WTC11 (cell line): ENCODE measurements at places on chromosomes 1 and 21. TPM values are rescaled to one million over a fixed set of nuclear protein-coding genes. Genes with fewer than 3 reads are reported as not detected.

The AMPD1 gene
- not detected in 3 replicates for total RNA-seq

The VWA1 gene
- 28.3 to 35.5 TPM (median 28.3 TPM) in 3 replicates for total RNA-seq

The ROR1 gene
- total RNA-seq: 54.6 to 56.3 TPM (median 55.2 TPM) in 3 replicates

The REN gene
- not detected in 3 replicates for total RNA-seq

The CHI3L2 gene
- total RNA-seq: 0.41 to 0.61 TPM (median 0.41 TPM) in 3 replicates

The SCAMP3 gene
- 50.0 to 58.8 TPM (median 52.2 TPM) in 3 replicates for total RNA-seq

The NBPF20 gene
- total RNA-seq: 0.44 to 0.69 TPM (median 0.66 TPM) in 3 replicates

The EFNA3 gene
- 12.5 to 15.4 TPM (median 15.4 TPM) in 3 replicates for total RNA-seq

The LHX8 gene
- total RNA-seq: 0.25 to 0.39 TPM (median 0.37 TPM) in 3 replicates

The RNF115 gene
- 8.1 to 9.2 TPM (median 9.0 TPM) in 3 replicates for total RNA-seq

The INTS3 gene
- 66.8 to 71.3 TPM (median 70.5 TPM) in 3 replicates for total RNA-seq

The KCNH1 gene
- 0.11 to 0.21 TPM (median 0.17 TPM) in 3 replicates for total RNA-seq

The ANKRD45 gene
- total RNA-seq: 1.1 to 2.2 TPM (median 1.3 TPM) in 3 replicates

The SLC25A44 gene
- 17.9 to 29.1 TPM (median 19.7 TPM) in 3 replicates for total RNA-seq

The OR1C1 gene
- total RNA-seq: not detected in 3 replicates
